ENCODE measurements at places on chromosomes 4 and X.

DNA sequence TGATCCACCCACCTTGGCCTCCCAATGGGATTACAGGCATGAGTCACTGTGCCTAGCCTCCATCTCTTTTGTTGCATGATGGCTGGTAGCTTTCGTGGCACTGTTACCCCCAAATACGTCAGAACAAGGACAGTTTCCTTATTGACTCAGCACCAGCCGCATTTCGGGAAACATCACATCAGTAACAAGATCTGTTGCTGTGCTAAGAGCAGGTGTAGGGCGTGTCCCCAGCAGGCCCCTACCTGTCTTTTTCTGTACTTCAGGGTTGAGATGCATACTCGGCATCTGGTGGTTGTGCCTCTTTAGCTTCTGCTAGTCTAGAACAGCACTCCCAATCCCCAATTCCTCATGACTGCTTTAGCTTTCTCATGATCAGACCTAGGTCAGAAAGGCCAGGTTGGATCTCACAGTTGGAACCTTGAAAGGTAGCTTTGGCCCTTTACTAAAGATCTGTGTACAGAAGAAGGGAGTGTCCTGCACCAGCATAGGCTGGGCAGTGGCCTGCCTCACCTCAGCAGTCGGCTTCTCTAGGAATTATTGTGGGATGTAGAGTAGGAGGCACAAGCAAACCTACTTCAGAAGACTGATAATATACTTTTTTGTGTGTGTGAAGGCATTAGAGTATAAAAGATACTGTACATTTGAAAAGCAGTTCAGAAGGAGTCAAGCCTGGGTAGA lies 36.8 kb downstream of the NSD2 start:
- no peak for DNase-seq

GRCh38 chrX:24410514-24411189 lies 50.2 kb downstream of the SUPT20HL1 start:
- no peak for DNase-seq

DNA sequence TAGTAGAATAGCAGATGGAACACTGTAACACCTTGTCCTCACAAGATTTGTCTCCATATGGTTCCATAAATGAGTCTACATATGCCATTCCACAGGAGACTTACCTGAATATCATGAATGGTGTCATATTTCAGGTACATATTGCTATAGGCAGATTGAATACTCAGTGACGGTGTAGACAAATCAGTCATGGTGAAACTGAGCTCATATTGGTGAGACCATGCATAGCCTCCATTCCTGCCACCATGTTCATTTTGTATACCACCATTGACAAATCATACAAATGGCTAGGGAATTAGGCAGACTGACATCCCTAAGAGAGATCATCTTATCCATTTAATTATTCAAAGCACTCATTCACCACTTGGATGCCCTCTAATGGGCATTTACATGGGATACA lies 38.0 kb upstream of the SPP1 start:
- DNase-seq = no peak

- DNase-seq = no peak
Observed at GRCh38 chr4:168696826-168697225, 200.0 kb downstream of the PALLD start.

- DNase-seq = no peak
Observed at GRCh38 chrX:8341814-8342590, 122.6 kb upstream of the VCX3B start.

GRCh38 chrX:7263961-7264360 lies 116.0 kb upstream of the PUDP start:
- no peak for DNase-seq

DNA sequence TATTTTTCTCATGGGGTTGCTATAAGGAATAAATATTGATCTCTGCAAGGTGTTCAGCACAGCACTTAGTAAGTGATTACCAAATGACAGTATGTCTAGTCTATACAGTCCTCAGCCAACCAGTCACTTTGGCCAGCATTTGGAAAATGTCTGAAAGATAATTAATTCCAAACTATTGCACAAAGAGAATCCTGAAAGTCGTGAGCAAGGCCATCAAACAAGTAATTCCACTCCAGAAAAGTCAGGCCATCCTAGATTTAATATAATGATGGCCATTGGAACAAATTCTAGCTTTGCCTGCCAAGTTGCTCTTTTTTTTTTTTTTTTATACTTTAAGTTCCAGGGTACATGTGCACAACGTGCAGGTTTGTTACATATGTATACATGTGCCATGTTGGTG lies 96.6 kb downstream of the SHROOM3 start:
- DNase-seq = no peak

GRCh38 chrX:55129361-55129760 lies 40.5 kb downstream of the PAGE2 start:
- no peak for DNase-seq

- DNase-seq = no peak
Observed at GRCh38 chr4:76206222-76206942, 7.2 kb downstream of the SCARB2 start.

DNA sequence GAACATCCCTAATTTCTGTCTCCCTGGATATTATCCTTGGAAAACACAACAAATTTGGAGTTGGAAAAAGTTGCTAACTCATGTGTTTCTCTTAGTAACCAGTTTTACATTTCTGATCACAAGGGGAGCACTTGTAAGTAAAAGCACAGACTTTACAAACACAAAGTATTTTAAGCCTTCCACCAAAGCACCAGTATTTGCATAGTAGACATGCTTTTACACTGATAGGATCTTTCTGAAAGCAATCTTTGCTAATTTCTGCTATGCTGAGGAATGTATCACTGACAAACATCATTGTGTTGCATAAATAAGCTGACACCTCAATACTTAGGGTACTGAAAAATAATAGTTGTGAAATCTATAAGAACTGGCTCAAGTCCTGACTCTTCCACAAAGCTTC lies 100.6 kb downstream of the MID1 start:
- no peak for DNase-seq

GRCh38 chrX:49071877-49072711 lies 1.7 kb downstream of the PRAF2 start:
- peak; percentile 41 for DNase-seq

GRCh38 chr4:16075975-16076757 lies 7.7 kb downstream of the PROM1 start:
- no peak for DNase-seq

DNA sequence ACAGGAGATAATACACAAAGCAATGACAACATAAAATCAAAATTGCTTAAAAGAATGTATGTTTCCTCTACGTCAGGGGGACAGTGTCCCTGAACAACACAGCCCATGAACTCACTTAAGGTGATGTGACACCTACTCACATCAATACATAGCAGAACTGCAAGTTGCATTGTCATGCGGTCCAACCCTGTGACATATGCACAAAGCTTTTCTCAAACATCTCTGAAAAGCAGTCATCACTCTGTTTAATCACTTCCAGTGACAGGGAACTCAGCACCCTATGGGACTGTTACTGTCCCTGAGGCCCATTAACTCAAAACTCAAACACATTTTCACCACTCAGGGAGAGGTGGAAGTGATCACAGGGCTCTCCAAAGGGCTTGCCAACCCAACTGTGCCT lies 2.4 kb downstream of the STX18 start:
- DNase-seq = no peak

DNA sequence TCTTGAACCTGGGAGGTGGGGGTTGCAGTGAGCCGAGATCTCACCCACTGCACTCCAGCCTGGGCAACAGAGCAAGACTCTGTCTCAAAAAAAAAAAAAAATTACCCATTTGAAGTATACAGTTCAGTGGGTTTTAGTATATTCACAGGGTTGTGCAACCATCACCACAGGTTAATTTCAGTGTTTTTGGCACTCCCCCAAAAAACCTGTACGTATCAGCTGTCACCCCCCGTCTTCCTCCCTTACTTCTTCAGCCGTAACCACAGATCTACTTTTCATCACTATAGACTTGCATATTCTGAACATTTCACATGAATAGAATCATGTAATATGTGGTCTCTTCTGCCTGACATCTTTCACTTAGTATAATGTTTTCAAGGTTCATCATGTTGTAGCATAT lies 11.7 kb upstream of the PTTG2 start:
- no peak for DNase-seq

DNA sequence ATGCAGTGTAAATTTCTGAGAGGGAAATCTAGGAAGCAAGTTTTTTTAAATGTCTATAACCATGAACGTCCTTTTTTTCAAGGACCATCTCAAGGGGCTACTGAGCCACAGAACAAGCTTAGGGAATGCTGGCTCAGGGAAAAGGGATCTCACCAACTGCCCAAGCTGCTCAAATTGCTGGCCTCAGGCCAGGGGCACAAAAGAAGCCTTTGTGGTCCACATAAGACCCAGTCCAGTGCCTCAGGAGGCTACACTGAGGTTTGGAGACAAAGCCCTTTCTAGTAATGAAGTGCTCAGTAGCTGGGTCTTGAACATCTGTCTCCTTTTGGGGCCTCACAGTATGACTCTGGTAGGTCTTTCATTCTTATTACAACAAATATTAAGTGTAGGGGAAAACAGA lies 305.5 kb downstream of the RAB28 start:
- DNase-seq = no peak

GRCh38 chr4:108247387-108248049 lies 78.8 kb upstream of the LEF1 start:
- DNase-seq = no peak

GRCh38 chrX:151596282-151596681 lies 32.8 kb downstream of the PASD1 start:
- DNase-seq = no peak

GRCh38 chr4:135227842-135228241 lies 1026.3 kb upstream of the PABPC4L start:
- DNase-seq = no peak

GRCh38 chr4:38455092-38455862 lies 208.7 kb upstream of the KLF3 start:
- DNase-seq = no peak

DNA sequence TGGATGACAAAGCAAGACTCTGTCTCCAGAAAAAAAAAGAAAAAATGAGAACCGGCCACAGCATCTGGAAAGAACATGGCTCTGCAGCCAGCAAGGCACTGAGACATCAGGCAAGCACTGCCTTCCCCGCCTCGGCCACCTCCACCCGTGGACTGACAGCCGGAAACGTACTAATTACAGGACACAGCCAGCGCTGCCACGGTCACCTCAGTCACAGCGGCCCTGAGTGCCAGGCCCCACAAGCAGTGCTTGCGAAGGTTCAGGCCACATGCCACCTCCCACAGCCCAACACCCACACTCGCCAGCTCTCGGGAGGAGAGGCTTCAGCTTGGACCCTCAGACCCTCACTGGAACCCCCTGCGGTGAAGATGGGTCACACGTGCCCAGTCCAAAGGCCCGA lies 16.8 kb downstream of the FAM53A start:
- no peak for DNase-seq

DNA sequence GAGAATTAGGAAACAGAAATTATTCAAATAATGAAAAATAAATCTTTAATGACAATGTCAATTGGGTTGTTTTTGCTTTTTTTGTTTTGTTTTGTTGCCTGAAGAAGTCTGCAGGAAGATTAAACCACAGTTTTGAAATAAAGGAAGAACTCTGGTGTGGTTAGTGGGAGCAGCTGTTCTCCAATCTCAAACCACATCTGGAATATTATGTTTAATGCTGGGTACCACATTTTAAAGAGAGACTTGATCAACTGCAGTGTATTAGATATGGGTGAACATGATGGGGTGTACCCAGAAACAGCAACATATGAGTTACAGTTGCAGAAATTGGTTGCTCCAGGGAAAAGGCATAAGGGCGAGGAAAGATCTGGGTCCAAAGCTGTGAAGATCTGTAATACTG lies 171.2 kb upstream of the RPL34 start:
- no peak for DNase-seq

DNA sequence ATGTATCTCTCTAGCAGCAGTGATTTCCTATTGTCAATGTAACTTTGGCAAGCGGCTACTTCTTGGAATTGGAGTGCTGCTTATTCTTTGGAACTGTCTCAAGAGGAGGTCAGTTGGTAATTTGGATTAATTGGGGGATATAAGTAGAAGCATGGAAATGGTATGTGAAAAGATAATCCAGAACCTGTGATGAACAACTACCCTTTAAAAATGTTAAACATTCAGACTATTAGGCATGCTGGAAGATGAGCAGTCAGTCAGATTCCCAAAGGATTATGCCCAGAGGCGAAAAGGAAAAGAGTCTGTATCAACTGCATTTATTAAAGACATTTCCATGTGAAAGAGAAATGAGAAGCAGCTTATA lies 62.5 kb downstream of the SEC24D start:
- no peak for DNase-seq

GRCh38 chrX:139200793-139201192 lies 329.7 kb upstream of the F9 start:
- no peak for DNase-seq

- no peak for DNase-seq
Observed at GRCh38 chrX:13661735-13662288, 8.9 kb downstream of the TCEANC start.

DNA sequence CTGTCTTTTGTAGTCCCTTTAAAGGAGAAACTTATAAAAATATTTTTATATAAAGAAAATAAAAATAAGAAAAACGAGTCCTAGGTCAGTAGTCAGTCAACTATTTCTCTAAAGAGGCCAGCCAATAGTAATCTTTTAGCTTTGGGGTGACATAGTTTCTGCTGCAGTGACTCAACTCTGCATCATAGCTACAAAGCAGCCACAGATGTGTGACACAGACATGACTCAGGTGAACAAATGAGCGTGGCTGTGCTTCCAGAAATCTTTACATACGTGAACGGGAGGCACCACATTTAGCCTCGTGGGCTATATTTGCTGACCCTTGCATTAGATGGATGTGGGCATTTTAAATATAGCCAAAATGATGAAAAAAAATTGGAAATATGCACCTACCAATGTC lies 1862.5 kb upstream of the TENM3 start:
- no peak for DNase-seq

- DNase-seq = no peak
Observed at GRCh38 chrX:46727441-46727840, 31.5 kb downstream of the SLC9A7 start.

- DNase-seq = no peak
Observed at GRCh38 chr4:3525532-3526430, 6.4 kb downstream of the LRPAP1 start.

- no peak for DNase-seq
Observed at GRCh38 chr4:139144911-139145551, 32.0 kb downstream of the ELF2 start.

DNA sequence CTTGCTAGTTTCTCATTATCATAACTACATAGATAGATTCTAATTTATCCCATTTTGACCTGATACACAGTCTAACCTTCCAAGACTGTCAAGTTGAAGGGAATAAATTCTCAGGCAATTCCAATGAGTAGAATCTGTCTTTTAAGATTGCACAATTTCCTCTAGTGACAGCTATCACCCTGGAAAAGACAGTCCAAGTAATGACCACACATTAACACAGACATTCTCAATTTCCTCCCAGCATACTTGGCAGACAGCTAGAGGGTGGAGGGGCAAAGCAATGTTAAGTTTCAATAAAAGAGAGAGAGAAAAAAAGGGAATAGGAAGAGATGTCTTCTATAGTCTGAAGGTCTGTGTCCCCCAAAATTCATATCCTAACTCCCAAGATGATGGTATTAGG lies 234.7 kb downstream of the LDB2 start:
- DNase-seq = no peak

DNA sequence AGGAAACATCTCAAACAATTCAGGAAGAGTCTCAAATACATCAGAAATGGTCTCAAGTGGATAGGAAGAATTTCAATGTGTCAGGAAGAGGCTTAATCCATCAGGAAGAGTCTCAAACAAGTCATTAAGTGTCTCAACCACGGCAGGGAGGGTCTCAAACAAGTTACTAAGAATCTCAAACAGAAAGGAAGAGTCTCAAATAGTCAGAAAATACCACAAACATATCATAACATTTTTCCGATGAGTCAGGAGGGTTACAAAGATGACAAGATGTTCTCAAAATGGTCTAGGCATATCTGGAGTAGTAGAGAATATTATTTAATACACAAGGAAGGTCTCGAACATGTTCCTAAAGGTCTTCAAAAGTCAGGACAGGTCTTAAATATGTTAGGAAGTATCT lies 109.3 kb upstream of the USP9X start:
- DNase-seq = no peak
